ENCODE measurements at places on chromosomes 6 and 20.

DNA sequence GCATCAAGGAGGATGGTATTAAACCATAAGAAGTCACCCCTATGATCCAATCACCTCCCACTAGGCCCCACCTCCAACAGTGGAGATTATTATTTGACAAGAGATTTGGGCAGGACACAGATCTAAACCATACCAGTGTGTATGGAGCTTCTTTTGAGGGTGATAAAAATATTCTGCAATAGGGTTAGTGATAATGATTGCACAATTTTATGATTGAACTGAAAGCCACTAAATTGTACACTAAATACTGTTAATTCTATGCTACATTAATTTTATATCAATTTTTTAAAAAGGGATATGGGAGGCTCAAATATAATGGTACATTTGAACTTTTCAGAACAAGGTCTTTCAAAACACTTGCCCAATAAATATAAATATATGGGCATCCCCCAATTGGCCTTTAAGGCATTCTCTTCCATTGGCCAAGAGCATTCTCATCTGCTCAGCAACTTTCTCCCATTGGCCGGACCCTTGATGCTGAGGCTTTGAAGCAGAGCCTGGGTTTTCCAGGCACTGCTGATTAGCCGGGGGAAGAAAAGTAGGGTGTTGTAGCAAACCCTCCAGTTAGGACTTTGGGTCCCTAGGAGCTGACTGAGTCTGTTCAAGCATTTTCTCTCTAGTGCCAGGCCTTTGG lies 209.9 kb downstream of the LRFN2 start:
- no peak for DNase-seq

GRCh38 chr6:36973647-36974046 lies 12.3 kb downstream of the MTCH1 start:
- no peak for DNase-seq

DNA sequence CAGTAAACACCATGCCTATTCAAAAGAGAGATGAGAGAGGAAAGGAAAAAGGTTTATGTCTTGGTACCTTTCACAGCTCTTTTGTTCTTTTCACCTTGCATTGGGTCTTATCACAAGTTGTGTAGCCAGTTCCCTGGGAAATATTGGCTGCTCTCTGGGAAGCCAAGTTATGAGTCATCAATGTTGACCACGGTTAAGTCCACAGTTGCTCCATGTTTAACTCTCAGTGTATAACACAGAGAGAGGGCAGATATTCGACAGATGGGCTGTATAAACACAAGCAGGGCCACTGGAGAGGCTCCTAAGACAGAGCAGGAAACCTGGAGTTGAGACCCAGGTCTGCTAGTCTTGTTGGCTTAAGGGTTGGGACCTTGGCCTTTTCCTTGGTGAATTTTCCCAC lies 718.6 kb downstream of the QKI start:
- no peak for DNase-seq

- no peak for DNase-seq
Measured at GRCh38 chr6:43738877-43739641, 31.0 kb upstream of the VEGFA start.

GRCh38 chr6:153373869-153374268 lies 242.8 kb upstream of the RGS17 start:
- no peak for DNase-seq

- DNase-seq = no peak
Measured at GRCh38 chr6:31687860-31688693, 7.2 kb upstream of the LY6G5C start.

DNA sequence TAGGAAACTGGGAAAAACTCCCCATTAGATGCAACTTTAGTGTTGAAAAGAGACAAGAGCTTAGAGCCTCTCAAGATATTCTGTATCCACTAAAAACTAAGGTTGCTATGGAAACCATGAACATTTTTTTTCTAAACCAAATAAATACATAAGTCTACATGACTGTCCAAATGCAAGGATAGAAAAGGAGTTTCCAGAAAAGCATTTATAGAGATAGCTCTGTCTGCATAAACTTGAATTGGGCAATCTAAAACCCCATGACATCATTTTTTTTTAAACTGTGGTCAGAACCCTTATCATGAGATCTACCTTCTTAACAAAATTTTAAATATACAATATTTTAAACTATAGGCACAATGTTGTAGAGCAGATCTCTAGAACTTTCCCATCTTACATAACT lies 36.4 kb upstream of the FAM83B start:
- DNase-seq = no peak

GRCh38 chr6:118913161-118913560 lies 19.2 kb downstream of the ASF1A start:
- no peak for DNase-seq
